Cardiac muscle cell (in vitro differentiated cells and primary cell): ENCODE measurements at places on chromosomes 13 and 19.

DNA sequence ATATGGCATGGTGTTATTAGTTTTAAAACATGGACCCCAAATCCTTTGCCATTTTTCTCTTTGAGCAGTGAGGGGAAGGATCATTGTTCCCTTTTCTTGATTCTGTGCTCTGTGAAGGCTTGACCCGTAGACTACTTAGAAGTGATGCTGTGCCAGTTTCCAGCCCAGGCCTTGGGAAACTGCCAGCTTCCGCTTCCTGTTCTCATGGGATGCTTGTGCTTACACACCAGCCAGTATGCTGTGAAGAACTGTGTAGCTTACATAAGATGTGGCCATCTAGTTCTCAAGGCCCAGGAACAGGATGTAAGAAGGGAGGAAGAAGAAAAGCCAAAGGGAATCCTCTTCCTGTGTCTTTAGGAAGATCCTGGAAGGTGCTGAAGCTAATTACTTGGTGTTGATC lies 180.9 kb downstream of the PCCA start:
- DNase-seq = no peak

GRCh38 chr19:30862876-30863275 lies 486.4 kb downstream of the TSHZ3 start:
- no peak for DNase-seq

DNA sequence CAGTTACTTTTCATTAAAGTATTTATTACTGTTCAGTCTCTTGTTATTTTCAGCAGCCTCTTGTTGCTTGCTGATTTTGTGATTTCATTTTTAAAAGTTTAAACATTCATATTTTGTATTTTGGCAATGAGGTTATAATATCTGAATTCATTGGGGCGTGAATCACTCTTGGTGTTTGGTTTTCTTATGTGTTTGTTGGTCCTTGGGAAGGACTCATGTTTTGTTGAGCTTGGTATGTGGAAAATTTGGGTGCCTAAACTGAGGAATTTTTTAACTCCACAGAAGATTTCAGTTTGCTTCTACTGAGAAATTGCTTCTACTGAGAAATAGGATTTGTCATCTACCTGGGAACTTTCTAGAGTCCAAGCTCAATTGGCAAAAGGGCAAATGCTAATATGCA lies 38.2 kb downstream of the PDS5B start:
- no peak for DNase-seq

GRCh38 chr13:47893527-47893926 lies 107.5 kb downstream of the SUCLA2 start:
- DNase-seq = no peak
